IPS DF 19.7 (cell line): ENCODE measurements at places on chromosomes 6 and 20.

DNA sequence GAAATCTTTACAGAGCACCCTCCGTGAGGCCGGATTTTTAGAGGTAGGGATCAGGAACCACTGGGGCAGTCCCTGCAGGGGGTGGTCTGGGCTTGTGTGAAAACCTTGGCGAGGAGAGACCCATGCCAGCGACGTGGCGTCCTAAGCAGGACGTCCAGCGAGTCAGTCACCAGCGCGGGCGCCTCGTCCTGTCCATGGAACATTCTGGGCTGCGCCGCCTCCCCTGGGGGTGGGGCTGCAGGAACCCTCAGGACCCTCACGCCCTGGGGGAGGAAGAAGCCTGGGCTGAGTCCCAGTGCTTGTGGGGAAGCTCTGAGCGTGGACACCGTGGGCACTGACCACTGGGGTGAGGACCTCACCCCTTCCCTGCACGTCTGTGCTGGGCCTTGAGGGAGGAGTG, 25.7 kb upstream of the DACT2 start:
- no peak for DNase-seq

- no peak for DNase-seq
Observed at GRCh38 chr6:156121973-156122372, 655.2 kb upstream of the ARID1B start.

DNA sequence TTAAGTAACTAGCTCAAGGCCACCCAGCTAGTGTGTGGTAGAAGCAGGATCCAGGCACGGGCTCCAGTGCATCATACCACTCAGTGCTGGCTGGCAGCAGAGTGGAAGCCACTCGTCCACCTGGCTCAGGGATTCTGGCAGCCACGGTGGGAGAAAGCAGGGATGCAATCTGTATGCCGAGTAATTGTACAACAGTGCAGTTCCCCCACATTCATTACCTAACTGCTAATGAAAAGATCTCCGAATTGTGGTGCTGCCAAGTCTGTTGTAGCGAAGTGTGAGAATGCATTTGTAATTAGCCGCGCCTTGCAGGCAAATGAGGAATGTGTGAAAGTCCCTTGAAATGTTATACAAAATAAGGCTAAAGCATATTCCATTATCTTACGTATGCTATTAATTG, 29.0 kb downstream of the KCNG1 start:
- no peak for DNase-seq

GRCh38 chr20:878511-879307, 37.4 kb downstream of the ANGPT4 start:
- DNase-seq: no peak

DNA sequence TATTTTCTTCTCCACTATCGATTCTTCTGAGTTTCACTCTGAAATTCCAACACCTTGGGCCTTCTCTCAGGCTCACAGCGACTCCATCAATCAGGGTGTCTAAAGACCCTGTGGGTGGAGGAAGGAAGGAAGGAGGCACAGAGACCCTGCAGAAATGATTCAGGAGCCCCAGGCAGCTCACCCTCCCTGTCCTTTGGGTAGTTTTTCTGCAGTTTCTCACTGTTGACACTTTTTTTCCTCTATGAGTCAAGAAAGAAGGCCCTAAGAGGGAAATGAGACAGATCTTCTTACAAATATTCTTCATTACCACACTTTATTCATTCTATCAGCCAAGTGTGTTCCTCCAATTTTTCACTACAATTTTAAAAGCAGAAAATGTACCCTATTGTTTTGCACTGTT, 34.2 kb upstream of the TBXT start:
- no peak for DNase-seq

- no peak for DNase-seq
Observed at GRCh38 chr6:31579546-31580437, 2.4 kb downstream of the LTB start.

DNA sequence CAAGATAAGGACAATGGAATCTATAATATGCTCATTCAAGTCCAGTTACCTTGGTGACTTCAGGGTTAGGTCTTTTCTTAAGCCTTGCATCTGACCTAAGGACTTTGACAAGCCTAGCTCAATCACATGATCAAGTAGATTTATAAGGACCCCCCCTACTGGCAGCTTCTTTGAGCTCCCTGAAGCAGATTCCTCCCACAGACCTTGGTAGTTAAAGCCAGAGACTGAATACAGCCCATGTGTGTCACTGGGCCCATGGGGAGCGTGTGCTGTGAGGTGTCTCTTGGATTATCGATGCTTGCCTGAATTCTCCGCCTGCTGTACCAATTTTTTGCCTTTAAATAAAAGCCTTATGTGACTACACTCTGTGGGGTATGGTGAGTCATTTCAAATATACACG, 372.7 kb upstream of the RGS17 start:
- DNase-seq: peak; percentile 42

GRCh38 chr6:20722455-20722854, 188.2 kb downstream of the CDKAL1 start:
- no peak for DNase-seq

DNA sequence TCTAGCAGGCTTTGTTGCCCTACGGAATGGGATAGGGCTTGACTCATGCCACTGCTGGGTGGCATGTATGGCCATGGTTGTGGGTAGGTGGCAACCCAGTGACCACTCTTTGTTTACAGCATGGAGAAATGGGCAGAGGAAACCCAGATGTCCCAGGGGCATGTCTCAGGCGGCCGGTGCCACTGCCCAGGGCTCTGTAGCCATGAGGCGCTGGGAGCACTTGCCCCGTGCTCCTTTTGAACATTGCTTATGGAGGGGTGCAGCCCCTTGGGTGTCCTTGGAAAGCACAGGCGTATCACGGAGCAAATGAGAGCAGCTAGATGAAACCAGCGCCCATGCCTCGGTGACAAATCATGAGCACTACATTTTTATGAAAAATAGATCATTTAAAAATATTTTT, 212.5 kb upstream of the ECI2 start:
- DNase-seq: no peak

- DNase-seq: no peak
Observed at GRCh38 chr20:34585019-34585418, 26.5 kb downstream of the MAP1LC3A start.

GRCh38 chr20:51946586-51946985, 144.3 kb upstream of the SALL4 start:
- no peak for DNase-seq

- no peak for DNase-seq
Observed at GRCh38 chr20:10826111-10826510, 152.3 kb upstream of the JAG1 start.

DNA sequence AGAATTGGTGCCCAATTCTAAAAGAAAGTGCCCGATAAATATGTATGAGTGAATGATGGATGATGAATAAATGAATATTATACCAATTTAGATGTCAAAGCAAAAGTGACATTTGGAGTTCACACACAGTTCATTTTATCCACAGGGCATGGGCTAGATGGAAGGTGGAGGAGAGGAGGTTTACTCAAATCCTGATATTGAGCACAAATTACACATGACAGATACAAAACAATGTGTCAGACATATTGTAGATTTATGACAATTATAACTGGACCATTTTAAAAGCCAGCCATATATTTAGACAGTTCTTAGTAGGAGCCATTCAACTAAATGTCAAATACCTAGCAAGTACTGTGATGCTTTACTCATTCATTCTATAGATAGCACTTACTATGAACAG, 23.4 kb upstream of the PHACTR1 start:
- DNase-seq: no peak

DNA sequence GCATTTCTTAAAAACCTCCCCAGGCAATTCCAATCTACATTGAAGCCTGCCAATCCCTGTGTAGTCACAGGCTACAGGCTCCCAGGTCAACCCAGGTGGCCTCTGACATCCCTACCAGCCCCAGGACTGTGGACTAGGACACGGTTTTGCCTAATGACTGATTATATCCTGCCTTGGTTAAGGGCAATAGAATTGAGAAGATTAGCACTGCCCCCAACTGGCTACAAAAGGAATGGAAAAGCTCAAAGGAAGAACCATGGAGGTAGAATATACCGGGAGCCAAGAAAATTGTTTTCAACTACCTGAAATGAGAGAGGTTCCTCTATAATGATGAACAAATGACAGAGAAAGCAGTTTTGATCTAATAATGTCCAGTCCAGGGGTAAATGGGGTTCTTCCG, 421.1 kb upstream of the AGPAT4 start:
- no peak for DNase-seq
